ENCODE measurements at places on chromosomes 5 and 9.

- no peak for DNase-seq
Observed at GRCh38 chr5:37664551-37664950, 175.3 kb downstream of the GDNF start.

DNA sequence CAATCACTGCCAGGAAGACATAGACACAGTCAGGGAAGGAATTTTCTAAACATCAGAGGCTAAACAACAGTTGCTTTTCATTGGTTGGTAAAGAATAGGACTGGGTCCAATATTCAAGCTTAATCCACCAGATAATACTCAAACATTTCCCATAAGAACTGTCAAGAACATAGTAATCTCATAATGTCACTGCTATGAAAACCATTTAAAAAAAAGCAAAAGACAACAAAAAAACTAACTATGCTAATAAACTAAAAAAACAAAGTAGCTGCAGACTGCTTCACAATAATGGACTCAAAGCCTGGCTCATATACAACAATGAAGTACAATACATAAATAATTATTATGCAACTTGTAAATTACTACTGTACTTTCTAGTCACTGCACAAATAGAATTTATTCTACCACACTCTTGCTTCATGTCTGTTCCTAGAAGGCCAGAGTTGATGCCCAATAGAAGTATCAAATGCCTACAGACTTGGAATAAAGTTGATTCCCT lies 148.7 kb downstream of the MLLT3 start:
- DNase-seq: no peak

GRCh38 chr5:530001-530955 lies 6.0 kb upstream of the SLC9A3 start:
- no peak for DNase-seq

DNA sequence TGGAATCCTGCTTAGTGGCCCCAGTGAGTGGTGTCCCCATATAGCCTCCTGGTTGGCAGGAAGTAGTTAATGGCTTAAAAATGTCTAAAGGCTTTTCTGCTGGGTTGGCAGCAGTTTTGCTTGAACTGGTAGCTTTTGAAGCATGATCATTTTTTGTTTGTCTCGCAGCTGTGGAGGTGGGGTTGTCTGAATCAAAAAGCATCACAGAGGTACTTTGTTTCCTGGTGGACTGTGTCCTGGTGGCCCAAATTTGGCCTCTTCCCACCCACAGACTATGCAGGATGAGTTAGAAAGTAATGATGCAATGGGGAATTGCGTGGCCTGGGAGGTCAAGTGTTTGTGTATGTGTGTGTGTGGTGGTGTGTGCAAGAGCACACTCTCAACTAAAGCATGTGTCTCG lies 322.7 kb downstream of the ARHGEF28 start:
- DNase-seq: no peak

- no peak for DNase-seq
Observed at GRCh38 chr5:81749561-81750307, 1.2 kb downstream of the SSBP2 start.

- DNase-seq: no peak
Observed at GRCh38 chr9:37197158-37198038, 77.0 kb downstream of the ZCCHC7 start.

DNA sequence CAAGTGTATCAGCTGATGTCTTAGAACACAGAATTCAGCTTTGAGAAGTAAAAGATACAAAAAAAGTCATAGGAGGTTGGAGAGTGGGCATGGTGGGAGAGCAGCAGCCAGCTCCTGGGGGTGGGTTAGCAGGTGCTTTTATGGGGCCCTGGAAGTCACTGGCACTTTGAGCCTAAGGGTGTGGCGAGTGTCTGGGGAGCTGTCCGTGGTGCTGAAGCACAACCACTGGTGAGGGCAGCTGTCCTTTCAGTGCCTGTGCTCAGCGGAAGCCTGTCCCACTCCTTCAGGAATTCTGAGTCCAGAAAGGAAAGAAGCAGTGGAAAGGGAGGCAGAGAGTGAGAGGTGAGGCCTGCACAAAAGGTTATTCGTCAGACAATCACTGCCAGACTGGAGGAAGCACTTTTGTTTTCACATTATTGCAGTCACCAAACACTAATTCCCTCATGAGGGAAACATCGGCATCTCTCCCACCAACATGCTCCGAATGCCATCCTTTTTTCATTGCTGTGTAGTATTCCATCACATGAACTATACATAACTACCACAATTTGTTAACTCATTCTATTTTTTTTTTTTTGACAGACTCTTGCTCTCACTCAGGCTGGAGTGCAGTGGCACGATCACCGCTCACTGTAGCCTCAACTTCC lies 59.4 kb upstream of the RAPGEF1 start:
- DNase-seq: no peak

GRCh38 chr5:147336876-147337275 lies 102.0 kb downstream of the STK32A start:
- no peak for DNase-seq

DNA sequence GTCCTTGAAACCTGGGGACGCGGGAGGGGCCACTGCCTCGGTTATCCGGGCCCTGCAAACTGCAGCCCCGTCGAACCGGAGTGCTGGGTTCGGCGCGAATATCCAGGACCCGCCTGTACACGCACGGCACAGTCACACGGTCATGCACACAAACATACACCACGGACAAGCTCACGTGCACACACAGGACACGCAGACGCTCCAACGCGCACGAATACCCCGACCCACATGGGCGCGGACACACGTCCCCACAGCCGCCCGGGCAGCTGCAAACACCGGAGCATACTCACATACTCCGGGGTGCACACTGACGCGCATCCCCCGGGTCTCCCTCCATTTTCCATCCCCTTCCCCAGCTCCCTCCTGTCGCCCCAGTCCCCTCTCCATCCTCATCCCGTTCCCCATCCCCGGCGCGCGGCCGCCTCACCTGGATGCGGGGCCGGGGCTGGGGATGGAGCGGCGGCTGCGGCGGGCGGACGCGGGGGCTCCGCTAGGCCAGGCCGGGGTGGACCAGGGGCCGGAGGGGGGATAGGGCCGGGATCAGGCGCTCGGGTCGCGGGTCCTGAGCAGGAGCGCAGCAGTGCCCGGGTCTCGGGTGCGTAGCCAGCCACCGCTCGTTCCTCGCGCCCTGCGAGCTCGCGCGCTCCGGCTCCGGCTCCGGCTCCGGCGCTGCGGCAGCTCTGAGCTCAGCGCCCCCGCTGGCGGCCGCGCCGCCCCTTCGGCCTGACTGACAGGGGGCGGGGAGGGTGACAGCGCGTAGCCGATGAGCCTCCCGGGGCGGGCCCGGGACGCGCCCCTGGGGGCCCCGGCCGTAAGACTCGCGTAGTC lies at the start of the genes EIF4E1B and SNCB:
EIF4E1B (plus strand) TSS at position 823 of the 828 bp plus-strand sequence. CDS start 12,113 bp downstream, outside the sequence.
SNCB (minus strand) TSS at position 682 of the 828 bp plus-strand sequence. CDS start 880 bp downstream, outside the sequence.
- no peak for DNase-seq

DNA sequence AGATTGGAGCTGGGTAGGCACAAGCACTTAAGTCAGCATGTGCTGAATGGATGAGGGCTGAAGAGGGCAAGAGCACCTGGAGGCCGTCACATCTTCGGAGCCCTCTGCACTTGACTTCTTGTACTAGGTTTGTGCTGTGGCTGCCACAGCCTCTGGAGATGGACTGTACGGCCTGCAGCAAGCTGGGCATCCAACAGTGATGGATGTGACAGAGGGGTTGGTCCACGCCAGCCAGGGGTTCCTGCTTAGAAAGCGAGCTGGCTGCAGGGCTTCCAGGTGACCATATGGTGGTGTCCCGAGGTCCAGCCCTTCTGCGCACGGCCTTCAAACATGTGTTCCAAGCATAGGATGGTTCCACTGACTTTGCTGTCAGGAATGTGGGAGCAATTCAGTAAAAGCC lies 65.1 kb upstream of the PHYKPL start:
- DNase-seq: no peak

Data from NK-92 treated with Interleukin-12 subunit alpha and Interleukin-12 subunit beta, amount 100 ng/mL, for 24 hours (cell line).